ENCODE measurements at places on chromosomes 4 and X.
A peak's percentile ranks its signal among the peaks of the same experiment; 100 is the strongest.

DNA sequence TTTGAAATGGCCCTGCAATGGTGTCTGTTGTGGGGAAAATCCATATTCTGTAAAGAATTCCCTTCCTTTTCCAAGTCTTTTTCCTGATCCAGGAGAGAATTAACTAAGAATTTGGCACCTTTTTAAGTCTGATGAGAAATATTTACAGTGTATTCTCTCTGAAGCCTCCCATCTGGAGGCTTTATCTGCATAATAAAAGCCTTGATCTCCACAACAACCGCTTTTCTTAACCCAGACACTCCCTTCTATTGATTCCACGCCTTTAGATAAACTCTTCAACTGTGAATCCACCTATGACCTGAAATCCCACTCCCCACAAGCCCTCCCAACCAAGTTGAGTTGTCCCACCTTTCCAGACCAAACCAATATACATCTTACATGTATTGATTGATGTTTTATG, 43.1 kb upstream of the TMPRSS11E start:
- no peak for DNase-seq

DNA sequence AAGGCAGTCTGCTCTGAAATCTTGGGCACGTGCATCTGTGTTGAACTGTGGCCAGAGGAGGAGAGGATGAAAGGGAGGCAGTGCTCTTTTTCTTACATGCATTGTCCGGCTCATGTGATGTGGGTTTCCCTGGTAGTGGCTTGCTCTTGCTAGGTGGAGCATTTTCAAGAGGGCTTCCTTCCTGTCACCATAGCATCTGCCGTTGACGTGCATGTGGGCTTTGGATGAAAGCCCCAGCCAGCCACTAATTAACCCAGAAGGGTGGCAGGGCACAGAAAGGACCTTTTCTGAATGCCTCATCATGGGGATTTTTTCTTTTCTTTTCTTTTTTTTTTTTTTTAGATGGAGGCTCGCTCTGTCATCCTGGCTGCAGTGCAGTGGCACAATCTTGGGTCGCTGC, 121.3 kb downstream of the GPR143 start:
- DNase-seq: no peak

- no peak for DNase-seq
Measured at GRCh38 chr4:158302076-158302866, 92.0 kb downstream of the TMEM144 start.

GRCh38 chr4:15515106-15515505, 45.4 kb downstream of the CC2D2A start:
- peak; percentile 22 for DNase-seq

DNA sequence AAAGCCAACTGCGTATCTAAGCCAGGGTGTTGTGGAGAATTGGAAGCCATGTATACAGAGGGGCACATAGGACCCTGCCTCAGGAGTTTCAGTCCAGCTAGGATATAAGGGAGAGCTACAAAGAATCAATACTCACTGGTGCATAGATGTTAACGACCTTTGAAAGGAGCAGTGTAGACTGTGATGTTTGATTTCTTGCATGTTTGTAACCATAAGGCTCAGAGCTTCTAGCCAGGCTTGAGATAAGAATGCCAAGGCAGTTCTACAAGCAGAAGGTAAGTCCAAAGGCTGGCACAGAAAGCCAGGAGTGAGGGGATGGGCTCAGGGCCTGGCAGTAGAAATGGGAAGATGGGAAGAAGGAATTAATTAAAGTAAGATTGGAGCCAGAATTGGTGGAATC, 75.7 kb downstream of the CC2D2A start:
- DNase-seq: no peak

- no peak for DNase-seq
Measured at GRCh38 chrX:14501327-14501726, 28.0 kb upstream of the GLRA2 start.

- no peak for DNase-seq
Measured at GRCh38 chrX:140503238-140503601, 1.6 kb downstream of the SOX3 start.

- no peak for DNase-seq
Measured at GRCh38 chrX:153578889-153579288, 20.1 kb downstream of the CCNQ start.

DNA sequence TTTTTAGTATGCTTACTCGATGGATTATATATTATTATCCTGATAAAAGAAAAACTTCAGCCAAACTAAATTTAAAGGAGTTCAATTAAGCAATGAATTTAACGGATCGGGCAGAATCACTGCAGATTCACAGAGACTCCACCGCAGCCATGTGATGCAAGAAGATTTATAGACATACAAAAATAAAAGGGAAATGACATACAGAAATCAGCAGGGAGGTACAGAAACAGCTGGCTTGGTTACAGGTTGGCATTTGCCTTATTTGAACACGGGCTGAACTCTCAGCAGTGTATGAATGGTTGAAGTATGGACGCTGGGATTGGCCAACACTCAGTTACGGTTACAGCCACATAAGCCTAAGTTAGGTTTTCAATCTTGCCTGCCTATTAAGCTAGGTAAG, 35.4 kb upstream of the DHRSX start:
- no peak for DNase-seq

DNA sequence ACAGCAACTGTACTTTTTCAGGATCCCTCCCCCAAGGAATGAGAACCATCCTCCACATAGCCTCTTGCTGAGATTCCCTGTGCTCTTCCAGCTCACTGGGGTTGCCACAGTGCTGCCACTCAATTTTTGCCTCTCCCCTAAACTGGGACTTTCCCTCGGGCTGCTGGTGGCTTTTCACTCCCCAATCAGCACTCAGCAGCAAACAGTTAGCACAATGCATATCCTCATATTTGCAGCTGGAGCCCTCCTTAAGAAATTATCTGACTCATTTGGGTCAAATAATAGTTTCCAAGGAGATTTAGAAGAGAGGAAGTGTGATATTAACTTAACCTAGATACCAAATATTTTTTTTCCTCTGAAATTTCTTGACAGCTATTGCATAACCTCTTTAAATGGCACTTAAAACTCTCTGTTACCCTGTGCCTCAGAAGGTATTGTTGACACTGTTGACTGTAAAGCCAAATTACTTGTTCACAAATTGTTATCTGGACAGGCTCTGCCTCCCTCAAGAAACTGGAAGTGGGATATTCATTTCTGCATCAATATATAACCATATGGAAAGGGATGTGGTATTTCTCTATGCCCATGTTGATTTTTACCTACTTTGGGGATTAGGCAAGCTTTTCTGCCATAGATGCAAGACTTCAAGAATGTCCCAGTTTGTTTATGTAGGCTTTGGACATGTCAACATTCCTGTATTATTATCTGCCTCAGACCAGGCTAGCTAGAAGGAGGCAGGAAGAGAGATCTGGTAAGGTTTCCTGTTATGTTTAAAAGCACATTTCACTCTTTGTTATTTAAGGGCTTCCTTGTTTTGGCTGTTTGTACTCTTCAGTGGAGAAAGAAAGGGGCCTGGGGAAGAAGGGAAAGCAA, 58.0 kb downstream of the SEPTIN11 start:
- DNase-seq: peak; percentile 58
